ENCODE measurements at places on chromosomes 12 and 14.

DNA sequence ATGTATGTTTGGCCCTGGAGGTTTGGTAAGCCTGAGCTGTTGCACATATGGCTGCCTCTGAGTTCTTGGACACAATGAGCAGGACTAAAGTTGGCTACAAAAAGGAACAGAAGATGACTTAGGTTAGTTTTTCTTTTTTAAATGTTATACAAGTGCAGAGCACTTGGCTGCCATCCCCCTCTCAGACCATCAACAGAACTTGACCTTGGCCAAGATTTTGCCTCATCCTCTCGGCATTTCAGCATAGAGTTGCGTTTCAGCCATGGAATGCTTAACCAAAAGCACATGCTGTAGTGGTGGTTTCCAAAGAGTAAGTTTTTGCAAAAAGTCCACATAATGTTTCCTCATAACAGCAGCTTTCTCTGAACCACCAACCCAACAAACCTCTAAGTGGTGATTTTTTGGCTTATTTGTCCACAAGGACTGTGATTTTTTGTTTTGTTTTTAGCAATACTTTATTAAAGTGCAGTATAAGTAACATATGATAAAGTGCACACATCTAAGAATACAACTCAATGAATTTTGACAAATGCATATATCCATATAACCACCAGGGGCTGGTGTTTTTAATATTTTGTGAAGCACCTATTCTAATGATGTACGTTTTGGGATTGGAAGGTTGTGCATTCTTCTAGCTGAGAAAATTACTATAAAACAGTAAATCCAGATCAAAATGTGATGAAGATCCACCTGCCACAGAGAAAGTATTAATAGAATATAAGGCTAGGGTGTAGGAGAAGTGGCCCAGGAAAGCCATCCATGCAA, 12.1 kb upstream of the GALNT16 start:
- no peak for DNase-seq

- DNase-seq: no peak
Observed at GRCh38 chr12:122518908-122519307, 7.8 kb downstream of the RSRC2 start.

- no peak for DNase-seq
Observed at GRCh38 chr12:53048033-53048779, 1.7 kb upstream of the TNS2 start.

- no peak for DNase-seq
Observed at GRCh38 chr14:56099081-56099797, 19.0 kb upstream of the PELI2 start.

DNA sequence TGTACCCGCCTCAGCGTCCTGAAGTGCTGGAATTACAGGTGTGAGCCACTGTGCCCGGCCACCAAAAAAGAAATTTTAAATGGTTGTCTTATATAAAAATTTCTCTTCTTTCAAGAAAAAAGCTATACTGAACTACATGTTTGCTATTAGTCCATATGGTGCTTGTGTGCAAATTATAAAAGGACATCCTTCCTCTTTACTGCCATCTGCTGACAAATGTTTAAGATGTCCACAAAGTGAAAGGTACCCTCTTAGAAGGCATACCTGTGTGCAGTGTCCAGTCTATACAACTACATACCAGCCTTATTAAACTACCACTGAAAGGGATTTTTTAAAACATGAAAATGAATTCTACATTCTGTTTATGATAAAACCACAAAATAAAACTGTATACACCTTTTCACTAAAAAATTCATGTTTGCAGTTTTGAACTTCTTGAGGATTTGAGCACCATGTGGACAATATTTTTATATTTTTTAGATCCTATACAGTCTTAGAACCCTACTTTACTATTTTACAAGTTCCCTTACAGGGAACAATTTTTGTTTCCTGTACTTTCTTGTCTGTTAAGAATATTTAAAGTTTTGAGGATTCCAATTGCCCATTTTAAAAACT, 32.8 kb upstream of the TOMM20L start:
- DNase-seq: no peak

GRCh38 chr12:58922849-58923248, 2.5 kb upstream of the LRIG3 start:
- no peak for DNase-seq

DNA sequence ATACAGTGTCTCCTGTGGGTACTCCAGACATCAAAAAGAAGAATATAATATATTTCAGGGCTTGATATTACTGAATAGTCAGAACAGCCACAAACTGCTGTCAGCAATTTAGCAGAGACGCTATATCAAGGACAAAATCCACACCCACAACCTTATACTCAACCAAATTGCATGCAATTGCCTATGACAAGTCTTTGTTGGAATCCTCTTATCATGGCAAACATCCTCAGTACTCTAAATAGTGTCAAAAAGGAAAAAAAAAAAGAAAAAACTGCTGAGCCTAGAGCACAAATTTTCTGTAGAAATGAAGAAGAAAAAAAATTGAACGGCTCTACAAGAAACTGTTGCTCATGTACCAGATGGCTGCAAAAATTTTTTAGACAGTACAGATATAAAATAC, 485.7 kb downstream of the TMTC2 start:
- DNase-seq: no peak

- DNase-seq: no peak
Observed at GRCh38 chr12:65826353-65827171, 2.3 kb downstream of the HMGA2 start.

- DNase-seq: no peak
Observed at GRCh38 chr12:6277982-6278438, 32.5 kb upstream of the PLEKHG6 start.

GRCh38 chr12:89179983-89180382, 172.3 kb downstream of the DUSP6 start:
- DNase-seq: no peak

DNA sequence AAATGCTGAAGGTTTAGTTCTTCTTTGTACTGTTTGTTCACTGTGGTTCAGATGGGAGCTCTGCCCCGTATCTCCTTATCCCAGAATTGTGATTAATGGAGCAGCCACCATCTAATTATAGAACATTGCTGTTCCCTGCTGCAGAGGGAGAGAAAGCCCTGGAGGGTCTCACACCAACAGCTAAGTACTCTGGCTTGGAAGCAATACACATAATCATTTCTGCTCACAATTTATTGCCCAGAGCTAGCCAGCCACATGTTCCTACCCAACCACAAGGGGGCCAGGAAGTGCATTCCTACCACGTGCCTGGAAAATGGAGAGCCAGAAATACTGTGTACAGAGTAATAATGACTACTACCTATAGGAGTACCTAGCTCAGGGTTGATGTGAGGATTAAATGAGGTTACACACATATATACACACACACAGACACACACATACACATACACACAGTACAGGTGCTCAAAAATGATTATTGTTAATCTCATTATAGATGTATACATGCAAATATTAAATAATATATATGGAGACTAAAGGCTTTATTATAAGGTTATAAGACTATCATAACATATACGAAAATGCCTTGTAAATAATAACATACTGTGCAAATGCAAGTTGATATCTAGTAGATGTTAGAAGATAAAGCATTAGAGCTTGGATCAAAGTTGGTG, 22.3 kb downstream of the MSRB3 start:
- no peak for DNase-seq

GRCh38 chr14:37172024-37172869, at the start of gene SLC25A21:
Gene SLC25A21 (minus strand): TSS chr14:37172606.
- peak; percentile 38 for DNase-seq

DNA sequence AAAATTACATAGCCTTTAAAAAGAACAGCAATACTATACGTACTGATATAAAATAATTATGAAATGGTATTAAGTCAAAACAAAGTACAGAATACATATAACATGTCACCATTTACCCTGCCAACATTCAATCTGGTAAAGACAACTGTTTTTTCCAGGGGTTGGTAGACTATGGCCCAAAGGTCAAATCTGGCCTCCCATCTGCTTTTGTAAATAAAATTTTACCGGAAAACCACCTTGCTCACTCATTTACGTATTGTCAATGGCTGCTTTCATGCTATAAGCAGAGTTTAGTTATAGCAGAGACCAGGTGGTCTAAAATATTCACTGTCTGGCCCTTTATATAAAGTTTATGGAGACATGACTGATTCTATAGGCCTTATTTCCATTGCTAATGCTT, 14.0 kb downstream of the CEP290 start:
- DNase-seq: no peak

DNA sequence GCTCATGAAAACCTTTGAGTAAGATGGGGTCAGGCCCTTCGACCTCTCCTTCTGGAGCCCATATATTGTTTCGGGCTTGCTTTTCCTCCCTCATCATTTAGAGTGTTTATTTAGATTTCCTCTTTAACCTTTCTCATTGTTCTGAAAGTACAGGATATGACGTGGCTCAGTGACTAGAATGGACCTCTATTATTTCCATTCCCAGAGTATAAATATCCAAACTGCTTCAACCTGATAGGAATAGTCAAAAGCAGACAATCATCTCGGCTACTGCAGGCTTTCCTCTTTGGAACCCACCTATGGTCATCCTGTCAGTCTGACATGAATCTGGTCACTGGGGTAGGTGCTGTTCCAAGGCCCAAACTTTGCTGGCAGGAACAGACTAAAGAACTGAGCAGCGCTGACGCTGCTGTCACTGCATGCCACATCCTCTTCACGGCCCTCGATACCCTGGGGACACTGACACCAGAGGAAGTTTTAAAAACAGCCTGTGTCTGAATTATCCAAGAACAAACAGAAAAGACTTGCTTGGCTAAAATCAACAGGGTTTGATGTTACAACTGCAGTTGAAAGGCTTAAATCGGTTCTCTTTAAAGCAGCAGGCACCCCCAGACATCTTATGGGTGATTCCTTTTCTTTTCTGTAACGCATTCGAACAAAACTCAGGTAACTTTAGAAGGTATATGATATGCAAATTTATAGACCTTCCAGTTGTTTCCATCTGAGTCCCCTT, 5.0 kb upstream of the DDX47 start:
- DNase-seq: no peak

DNA sequence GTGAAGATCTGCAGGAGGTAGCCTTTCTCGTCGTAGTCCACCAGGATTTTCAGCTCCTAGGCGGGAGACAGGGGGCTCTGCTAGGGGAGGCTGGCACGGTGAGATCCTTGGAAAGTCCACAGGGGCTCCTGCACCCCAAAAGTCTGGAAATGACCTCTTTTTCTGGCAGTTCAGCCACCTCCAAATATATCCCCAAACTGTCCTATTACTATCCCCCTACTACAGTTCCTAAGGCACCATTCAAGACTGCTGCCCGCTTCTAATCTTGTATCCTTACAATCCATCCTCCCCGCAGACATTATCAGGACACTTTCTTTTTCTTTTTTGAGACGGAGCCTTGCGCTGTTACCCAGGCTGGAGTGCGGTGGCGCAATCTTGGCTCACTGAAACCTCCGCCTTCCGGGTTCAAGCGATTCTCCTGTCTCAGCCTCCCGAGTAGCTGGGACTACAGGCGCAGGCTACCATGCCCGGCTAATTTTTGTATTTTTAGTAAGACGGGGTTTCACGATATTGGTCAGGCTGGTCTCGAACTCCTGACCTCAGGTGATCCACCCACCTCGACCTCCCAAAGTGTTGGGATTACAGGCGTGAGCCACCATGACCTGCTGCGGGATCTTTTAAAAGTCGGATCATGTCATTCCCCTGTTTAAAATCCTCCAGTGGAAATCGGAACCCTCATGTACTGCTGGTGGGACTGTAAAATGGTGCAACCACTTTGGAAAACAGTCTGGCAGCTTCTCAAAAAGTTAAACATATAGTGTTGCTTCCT, 18.5 kb downstream of the HPD start:
- DNase-seq: no peak

DNA sequence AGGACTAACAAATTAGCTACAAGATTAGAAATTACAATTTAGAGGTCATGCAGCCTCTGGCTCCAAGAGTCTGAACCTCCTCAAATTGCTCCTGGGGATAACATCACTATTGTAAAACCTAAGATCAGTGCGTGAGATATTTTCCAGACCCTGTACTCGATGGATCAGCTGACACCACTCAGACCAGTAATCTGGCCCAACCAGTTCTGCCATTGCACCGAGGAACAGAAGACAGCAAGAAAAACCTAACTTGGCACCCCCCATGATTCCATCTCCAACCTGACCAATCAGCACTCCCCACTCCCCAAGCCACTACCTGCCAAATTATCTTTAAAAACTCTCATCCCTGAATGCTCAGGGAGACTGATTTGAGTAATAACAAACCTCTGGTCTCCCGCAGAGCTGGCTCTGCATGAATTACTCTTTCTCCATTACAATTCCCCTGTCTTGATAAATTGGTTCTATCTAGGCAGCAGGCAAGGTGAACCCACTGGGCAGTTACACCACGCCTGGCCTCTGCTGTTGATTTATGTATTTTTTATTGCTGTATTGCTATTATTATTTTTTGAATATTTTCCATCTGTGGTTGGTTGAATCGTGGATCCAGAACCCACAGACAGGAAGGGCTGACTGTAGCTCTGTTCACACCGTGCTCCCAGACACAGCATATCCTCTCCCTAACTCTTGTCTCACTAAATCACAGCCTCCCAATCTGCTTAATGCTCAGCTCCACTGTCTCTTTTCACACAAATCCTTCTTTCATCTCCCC, 9.2 kb downstream of the HEBP1 start:
- DNase-seq: no peak

DNA sequence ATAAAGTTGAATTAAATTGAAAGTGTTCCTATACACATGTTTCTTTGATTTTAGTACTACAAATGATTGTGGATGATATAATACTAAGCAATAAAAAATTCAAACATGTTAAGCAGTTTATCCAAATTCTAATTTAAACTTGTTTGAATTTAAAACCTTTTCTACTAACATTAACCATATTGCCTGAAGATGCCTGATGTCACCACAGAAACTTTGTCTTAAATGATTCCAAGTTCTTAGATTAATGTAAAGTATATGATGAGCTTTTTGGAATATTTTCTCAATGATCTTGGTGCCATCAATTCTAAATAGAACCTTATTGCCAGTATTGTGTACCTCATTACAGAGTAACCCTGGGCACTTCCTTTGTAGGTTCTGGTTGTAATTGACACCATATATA, 259.6 kb downstream of the NAV3 start:
- no peak for DNase-seq

DNA sequence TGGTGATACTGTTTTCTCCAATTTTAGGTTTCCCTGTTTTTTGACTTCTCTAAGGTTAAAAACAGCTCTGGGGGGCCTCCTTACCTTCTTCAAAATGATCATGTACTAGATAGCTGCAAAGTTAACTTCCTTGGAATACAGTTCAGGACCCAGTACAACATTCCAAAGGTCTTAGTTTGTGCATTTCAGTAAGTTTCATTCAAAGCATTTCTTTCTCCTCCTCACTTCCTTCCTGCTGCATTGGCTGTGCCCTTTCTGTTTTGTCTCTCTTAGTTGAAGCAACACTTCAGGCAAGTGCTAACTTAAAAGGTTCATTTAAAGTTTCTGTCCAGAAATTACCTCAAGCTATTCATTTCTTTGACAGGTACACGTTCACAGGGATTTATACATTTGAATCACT, 95.7 kb downstream of the SCN8A start:
- DNase-seq: no peak

DNA sequence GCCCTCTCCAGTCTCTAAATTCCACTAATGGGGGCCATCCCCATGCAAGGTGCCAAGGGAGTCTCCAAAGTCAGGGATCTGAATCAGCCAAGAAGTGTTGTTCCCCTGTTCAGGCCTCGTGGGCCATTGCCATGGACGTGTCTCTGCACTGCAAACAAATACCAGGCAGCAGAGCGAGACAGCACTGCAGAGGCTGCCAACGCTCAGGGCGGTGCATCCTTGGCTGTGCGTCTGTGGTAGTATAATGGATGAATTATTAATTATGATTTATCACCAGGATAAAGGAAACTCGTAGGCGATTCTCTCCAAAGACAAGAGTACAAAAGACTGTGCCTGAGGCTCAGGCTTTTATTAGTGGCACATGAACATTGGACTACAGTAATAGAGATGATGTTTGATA, 122.3 kb upstream of the NTF3 start:
- no peak for DNase-seq

Data from mesothelial cell of epicardium (in vitro differentiated cells).